ENCODE measurements at places on chromosomes 6 and 20. TPM values are rescaled to one million over a fixed set of nuclear protein-coding genes. Genes with fewer than 3 reads are reported as not detected.

MYH7B gene
- 1.9 TPM for total RNA-seq

DNAH8 gene
- not detected for total RNA-seq

COL9A1 gene
- total RNA-seq: not detected

TPBG gene
- total RNA-seq: 4.0 TPM

SLC26A8 gene
- total RNA-seq: 1.4 TPM

POLR1C gene
- total RNA-seq: 45.1 TPM

LRFN2 gene
- not detected for total RNA-seq

FAM217B gene
- total RNA-seq: 60.3 TPM

B3GAT2 gene
- 0.12 TPM for total RNA-seq

TFAP2C gene
- 25.3 TPM for total RNA-seq

FERMT1 gene
- 34.7 TPM for total RNA-seq

LY6G6D gene
- not detected for total RNA-seq

NUS1 gene
- total RNA-seq: 38.9 TPM

MUC22 gene
- not detected for total RNA-seq

BTNL2 gene
- not detected for total RNA-seq

DEFB132 gene
- not detected for total RNA-seq

COL20A1 gene
- 0.32 TPM for total RNA-seq

NKAPL gene
- not detected for total RNA-seq

C4B gene
- 1.1 TPM for total RNA-seq

RHAG gene
- total RNA-seq: not detected

TCF21 gene
- total RNA-seq: not detected

MRAP2 gene
- total RNA-seq: 1.8 TPM

TBC1D7 gene
- 152 TPM for total RNA-seq

PTCRA gene
- total RNA-seq: not detected

TRIM40 gene
- total RNA-seq: not detected

ID4 gene
- not detected for total RNA-seq

OLIG3 gene
- total RNA-seq: not detected

KPNA5 gene
- total RNA-seq: 12.0 TPM

PRDM1 gene
- total RNA-seq: 10.4 TPM

ZSCAN31 gene
- 1.7 TPM for total RNA-seq

ANKEF1 gene
- total RNA-seq: 3.9 TPM

ZFP57 gene
- total RNA-seq: not detected

LIME1 gene
- 23.5 TPM for total RNA-seq

FILIP1 gene
- not detected for total RNA-seq

PDE10A gene
- 3.4 TPM for total RNA-seq
